ENCODE measurements at places on chromosomes 3 and 15.
A peak's percentile ranks its signal among the peaks of the same experiment; 100 is the strongest.

- DNase-seq, result no peak
These were observed 114.2 kb downstream of the ULK4 start for GRCh38 chr3:41847679-41848078.

- no peak for DNase-seq
These were observed 343.5 kb downstream of the NEK10 start for GRCh38 chr3:27025718-27026117.

GRCh38 chr3:61724801-61725200 is 163.4 kb downstream of the PTPRG start:
- DNase-seq, result no peak

GRCh38 chr3:39166134-39166710 is 12.8 kb upstream of the CSRNP1 start:
- DNase-seq, result peak; percentile 89

DNA sequence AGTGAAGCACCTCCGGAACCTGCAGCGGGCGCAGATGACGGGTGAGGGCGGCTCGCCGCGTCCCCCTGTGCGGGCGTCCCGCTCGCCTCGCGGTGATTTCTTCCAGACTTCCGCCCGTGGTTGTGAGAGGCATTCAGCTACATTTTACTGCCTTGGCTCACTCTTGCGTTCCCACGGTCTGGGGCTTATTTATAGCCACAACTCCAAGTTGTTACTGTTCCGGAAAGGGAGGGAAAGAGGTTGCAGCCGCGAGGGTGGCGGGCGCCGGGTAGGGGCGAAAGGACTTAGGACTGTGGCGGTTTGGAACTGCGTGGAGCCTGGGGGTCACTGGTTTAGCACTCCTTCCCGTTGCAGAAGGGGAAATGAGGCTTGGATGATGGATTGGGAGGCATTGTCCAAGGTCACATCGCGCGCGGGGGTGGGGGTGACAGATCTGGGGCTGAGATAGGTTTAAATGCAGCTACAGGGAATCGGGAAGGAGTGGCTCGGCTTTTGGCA is 1.1 kb downstream of the HES1 start:
- DNase-seq, result peak; percentile 82

DNA sequence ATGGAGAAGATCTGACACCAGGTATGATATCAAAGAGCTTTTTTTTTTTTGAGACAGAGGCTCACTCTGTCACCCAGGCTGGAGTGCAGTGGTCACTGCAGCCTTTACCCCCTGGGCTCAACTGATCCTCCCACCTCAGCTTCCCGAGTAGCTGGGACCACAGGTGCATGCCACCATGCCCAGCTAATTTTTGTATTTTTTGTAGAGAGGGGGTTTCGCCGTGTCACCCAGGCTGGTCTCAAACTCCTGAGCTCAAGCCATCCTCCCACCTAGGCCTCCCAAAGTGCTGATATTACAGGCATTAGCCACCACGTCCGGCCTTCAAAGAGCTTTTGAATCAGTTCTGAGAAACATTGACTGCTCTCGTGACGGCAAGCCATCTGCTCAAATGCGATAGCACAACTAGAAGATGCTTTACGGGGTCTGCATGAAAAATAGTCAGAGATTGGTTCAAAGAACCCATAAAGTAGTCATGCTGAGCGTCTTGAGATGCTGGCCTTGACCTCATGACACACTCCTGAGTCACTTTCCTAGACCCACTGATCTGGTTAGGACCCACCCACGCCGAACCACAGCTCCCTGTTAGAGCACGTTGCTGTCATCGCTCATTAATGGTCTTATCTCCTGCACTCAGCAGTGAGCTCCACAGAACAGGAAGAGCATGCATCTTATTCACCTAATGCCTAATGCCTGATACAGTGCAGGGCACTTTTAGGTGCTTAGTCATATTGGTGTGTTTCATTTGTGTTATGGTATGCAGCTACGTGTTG is 57.0 kb upstream of the NR2F2 start:
- peak; percentile 96 for DNase-seq

- DNase-seq, result no peak
These were observed 163.6 kb upstream of the TBC1D5 start for GRCh38 chr3:17905996-17906395.

DNA sequence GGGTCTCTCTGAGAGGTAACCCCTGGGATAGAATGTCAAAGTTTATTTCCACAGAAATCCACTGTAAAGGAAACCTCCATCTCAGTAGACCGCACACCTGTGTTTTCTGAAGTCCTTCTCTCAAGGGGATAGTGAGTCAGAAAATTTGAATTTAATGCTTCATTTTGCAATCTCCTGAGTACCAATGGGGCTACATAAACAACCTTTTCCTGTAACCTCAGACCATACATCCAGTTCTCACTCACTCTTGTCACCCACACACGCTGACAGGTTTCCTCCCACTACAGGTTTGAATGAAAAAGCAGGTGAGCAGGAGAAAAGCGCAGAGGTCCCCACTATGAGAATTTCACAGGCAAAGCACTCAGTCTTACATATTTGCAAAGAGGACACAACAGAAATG is 165.3 kb upstream of the MCTP2 start:
- no peak for DNase-seq

- peak; percentile 84 for DNase-seq
These were observed 13.2 kb upstream of the ADPGK start for GRCh38 chr15:72796515-72797337.

- no peak for DNase-seq
These were observed 323.4 kb upstream of the PLSCR5 start for GRCh38 chr3:146928421-146929059.

- DNase-seq, result no peak
These were observed 67.3 kb downstream of the HMCES start for GRCh38 chr3:129345971-129346370.

- DNase-seq, result no peak
These were observed 190.1 kb downstream of the TBC1D5 start for GRCh38 chr3:17552351-17552750.

DNA sequence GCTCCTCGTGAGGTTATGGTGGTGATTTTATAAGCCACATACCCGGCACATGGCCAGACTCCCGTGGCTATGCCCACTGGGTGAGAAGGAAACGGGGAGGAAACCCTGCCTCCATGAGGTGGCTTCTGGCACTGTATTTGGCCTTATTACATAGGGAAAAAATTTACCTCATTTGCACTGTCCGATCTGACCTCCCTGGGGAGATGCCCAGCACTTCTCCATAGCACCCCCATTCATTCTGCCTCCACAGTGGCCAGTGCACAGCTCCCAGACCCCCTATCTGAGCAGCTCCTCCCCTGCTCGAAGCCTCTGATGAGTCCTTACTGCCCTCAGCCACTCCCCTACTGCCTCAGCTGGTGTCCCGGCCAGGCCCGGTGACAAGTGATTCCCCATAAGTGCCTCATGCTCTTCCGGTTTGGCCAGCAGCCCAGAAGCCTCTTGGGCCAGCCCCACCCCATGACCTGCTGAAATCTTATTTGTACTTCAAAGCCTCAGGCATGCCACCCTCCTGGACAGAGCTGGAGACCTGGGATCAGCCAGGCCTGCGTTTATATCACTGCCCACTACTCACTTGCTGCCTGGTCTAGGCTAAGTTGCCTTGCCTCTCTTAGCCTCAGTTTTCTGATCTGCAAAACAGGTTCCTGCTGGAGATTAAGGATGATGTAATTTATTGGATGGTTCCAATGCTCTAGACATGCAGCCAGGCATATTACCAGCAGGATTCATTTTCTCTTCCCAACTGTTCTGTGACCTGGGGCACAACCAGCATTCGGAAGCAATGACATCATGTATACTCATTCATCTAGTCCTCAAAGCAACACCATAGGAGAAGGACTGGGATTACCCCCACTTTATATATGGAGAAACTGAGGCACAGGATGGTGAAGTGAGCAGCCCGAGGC is 30.6 kb upstream of the SLC6A6 start:
- DNase-seq, result peak; percentile 81

DNA sequence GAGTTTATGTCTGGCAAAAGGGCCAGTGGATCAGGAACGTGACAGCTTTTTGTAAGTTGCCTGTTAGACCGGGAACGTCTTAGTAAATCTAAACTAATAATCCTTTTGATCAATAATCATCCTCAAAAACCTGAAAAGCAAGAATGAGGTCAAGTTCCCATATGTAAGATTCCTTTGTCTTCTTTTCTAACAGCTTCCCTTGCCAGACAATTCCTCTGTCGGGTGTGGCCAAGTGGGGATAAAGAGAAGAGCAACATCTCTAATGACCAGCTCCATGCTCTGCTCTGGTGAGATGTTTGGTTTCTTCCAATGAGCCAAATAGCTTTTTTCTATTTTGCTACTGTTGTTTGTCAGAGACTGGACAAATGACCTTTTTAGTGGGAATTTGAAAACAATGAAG is 19.8 kb downstream of the FANCD2OS start:
- no peak for DNase-seq

DNA sequence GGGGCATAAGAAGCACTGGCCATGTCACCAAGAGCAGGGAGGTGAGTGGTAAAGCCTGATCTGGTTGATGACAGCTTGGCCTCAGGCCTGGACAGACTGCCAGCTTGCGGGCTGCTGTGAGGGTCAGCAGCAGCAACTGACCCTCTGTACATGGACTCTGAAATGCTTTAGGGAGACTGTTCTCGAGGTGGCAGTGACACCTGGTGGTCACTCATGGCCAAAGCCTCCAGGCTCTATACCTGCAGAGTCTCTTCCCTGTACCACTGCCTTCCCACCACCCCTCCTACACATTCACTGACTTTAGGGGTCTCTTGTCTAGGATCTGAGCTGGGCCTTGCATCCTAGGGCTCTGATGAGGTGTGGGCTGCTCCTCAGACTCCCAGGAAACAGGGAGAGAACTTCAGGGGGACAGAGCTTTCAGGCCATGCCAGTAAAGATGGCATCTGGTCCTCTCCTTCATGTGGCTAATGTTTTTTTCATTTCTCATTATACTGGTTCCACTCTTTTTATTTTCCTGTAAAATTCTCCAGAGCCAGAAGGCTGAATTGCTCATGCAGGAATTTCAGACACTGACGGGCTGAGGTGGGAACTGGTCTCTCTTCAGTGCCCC is 17.2 kb upstream of the TIMP4 start:
- peak; percentile 83 for DNase-seq

DNA sequence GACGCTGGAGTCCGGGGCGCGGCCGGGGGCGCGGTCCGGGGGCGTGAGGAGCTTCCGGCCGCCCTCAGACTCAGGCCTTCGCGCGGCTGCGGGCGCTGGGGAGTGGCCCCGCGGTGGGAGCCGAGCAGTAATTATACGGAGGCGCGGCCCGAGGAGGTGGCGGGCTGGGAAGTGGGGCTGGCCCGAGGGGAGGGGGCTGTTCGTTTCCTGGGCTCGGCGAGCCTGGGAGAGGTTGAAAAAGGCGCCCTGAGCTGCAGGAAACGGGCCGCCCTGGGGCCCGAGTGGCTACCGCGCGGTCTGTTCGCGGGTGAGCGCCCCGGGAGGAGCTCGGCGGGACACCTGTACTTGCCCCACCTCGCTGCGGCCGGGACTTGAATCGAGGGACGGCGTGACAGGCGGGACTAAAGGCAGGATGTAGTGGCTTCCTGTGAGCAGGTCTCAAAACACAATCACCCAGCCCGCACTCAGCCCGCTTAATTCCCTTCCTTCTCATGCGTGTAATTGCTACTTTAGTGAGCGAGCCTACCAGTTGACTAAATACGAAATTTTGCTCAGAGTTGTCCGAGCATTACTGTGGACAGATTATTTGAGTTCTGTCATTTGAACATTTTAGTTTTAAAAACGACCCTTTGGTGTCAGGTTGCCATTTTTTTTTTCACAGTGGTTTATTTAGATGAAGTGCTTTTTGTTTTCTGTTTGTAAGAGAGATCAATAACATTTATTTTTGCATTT is 860 bp downstream of the RASA2 start:
- peak; percentile 91 for DNase-seq

DNA sequence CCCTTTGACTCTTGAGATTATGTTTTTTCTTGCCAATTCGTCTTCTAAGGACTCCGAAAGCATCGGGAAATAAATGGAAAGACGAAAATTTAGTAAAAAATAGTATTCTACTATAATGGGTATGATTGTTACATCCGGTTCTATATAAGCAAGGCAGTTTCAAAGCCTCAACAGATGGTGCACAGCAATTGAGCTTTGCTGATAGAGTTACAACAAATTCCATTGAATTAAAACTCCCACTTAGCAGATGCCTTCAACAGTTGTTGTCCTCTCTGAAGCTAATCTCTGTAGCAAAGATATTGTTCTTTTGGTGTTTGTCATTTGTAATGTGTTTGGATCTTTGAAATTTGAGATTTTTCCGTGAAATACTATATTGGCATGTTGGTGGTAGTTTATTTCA is 16.1 kb upstream of the GHSR start:
- no peak for DNase-seq

DNA sequence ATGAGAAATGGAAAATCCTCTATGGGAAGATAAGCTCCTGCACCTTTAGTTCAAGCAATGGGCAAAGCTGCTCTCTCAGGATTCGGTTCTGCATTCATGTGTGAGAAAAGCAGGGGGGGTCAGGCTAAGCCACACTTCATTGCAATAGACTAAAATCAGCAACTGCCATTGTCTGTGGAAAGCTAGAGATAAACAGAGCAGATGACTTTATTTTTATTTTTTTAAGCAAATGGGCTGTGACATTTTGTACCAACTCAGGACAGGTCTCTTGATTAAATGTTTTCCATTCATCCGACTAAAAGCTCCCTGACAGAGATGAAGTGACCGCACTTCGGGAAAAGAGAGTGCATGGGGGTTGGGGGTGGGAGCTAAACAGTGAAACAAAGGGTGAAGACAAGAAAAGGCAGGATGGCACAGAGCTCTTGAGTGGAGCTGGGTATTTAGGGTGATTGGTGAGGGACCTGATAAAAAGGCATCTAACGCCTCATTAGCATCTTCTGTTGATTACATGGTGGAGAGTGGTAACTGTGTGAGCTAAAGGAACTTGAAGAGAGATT is 987.4 kb downstream of the TUSC7 start:
- DNase-seq, result no peak

GRCh38 chr15:70406617-70407335 is 309.1 kb upstream of the TLE3 start:
- no peak for DNase-seq

DNA sequence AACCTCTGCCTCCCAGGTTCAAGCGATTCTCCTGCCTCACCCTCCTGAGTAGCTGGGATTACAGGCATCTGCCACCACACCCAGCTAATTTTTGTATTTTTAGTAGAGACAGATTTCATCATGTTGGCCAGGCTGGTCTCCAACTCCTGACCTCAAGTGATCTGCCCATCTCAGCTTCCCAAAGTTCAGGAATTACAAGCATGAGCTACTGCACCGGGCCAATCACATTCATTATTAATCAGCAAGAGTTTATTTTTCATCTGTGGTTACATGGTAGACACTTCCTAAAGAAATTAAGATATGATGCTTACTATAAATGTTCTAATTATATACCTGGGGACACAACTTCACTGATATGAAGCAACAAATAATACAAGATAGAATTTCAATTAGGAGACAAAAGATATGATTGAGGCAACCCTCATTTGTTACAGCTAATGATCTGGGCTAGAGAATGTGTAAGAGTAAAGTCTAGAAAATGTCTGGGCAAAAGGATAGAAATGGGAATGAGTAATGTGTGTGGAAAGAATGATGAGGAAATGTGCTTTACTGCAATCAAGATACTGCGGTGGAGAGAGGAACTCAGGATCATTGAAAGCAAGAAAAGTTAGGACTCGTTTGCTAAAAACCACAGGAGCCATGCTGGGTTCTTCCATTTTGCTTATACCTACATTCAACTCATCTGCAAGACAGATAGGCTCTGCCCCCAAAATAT is 366.8 kb downstream of the ZIC1 start:
- no peak for DNase-seq

GRCh38 chr3:42061025-42061712 is 30.0 kb upstream of the TRAK1 start:
- DNase-seq, result no peak

- no peak for DNase-seq
These were observed 61.9 kb downstream of the BTLA start for GRCh38 chr3:112437146-112438022.

- DNase-seq, result peak; percentile 68
These were observed 30.7 kb upstream of the CHRNB4 start for GRCh38 chr15:78671626-78672211.

GRCh38 chr3:160135851-160136250 is 89.4 kb upstream of the C3orf80 start:
- no peak for DNase-seq
